ENCODE measurements at places on chromosomes 3 and 15.

DNA sequence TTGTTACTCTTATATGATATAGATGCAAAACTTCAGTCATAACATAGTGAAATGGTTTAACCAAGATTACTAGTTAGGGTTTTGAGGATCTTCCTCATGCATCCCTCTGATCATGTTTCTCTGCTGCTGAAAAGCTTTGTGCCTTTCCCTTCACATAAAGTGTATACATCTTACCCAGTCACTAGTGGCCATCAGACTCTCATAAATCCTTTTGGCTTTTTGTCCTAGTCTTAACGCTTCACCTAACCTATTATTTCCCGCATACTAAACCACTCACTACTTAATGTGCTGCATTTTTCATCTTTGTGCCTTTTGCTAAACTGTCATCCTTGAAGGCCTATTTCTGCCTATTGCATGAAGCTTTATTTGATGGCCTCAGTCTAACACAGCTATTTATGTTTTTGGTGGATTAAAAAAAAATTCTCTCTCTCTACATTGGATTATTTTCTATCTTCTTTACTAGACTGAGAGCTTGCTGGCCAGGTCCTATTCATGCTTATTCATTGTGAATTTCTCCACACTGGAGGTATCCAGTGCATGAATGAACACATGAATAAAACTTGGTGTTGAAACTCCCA lies 717.6 kb upstream of the GOLIM4 start:
- DNase-seq, result no peak

GRCh38 chr3:11641683-11642430 lies 1.9 kb downstream of the VGLL4 start:
- DNase-seq, result peak; percentile 20

DNA sequence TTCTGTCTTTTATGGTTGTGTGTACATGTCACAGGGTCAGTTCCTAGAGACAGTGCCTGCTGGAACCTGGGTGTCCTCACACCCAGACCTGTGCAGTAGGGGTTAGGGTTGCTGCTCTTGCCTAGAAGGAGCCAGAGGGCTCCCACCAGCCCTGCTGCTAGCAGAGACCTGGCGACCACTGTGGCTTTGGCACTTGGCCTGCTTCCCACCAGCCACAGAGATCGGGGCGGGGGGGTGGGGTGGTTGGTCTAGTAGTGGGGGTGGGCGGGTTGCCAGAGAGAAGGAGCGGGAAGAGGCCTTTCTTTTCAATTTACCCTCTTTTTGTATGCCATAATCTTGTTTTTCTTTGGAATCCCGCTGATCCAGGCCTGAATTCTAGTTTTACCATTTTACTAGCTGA lies 29.4 kb downstream of the EEFSEC start:
- DNase-seq, result no peak

- no peak for DNase-seq
These were observed 18.4 kb upstream of the CRABP1 start for GRCh38 chr15:78321786-78322185.

- DNase-seq, result no peak
These were observed 25.9 kb upstream of the SRPRB start for GRCh38 chr3:133779626-133780203.

- DNase-seq, result no peak
These were observed 81.4 kb upstream of the TBC1D5 start for GRCh38 chr3:17823816-17824215.

- DNase-seq, result peak; percentile 48
These were observed 7.6 kb downstream of the HDC start for GRCh38 chr15:50257924-50258323.

DNA sequence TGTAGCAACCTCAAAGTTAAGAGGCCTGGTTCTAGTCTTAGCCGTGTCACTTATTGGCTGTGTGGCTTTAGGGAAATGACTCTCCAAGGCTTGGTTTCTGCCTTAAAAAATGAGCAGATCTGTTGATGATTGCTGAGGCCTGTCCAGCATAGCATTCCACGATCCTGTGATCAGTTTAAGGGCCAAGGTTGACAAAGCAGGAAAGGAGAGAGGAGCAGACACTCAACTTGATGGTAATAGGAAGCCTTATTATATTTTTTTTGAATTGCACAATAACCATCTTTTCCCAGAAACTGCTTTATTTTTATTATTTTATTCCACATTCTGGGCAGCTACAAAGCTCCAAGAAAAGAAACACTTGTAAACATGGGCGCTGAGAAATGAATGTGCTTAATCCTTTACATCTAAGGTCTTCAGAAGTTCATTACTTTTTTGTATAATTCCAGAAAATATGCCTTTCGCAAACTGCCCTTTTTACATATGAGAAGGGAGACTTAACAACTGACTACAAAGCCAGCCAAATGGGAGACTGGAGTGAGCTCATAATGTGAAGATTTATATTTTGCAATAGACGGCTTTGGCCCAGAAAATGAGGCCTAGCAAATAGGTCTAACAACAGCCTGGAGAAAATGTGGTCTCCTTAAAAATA lies 241.0 kb downstream of the ATP8B4 start:
- DNase-seq, result no peak

DNA sequence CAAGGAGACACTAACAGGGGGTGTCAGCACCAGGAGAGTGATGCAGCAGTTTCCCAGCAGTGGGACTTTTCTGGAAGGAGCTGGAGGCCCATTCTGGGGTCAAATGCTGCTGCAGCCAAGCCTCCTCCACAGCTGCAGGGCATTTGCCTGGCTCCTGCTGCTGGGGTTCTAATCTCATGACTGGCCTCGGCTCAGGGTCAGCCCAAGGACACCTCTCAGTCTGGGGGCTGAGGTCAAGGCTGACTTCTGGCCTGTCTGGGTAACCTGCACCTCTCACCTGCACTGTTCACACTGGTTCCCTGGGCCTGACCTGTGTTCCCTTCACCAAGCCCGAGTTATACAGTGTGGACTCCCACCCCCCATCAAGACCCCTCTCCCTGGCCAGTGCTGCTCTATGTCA lies 10.4 kb upstream of the C15orf39 start:
- no peak for DNase-seq

DNA sequence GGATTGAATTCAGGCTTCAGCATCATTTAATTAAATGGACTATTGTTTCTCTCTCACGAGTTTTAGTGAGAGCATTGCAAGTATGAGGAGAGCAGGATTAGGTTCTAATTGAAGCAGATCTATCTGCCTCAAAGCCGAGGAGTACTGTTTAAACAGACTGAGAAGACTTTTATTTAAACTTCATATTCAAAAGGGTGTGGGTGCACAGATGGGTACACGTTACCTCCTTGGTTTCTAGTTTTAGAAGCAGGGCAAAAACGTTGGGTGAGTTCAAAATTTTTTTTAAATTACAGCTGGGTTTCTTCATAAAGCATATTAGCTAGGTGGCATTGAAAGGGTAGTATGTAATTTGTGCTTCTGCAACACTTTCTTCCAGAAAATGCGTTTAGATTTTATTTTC lies 26.5 kb upstream of the CLRN1 start:
- DNase-seq, result no peak

- peak; percentile 18 for DNase-seq
These were observed 405.8 kb downstream of the IGSF11 start for GRCh38 chr3:118628704-118629341.

GRCh38 chr3:89506462-89507103 lies 399.2 kb downstream of the EPHA3 start:
- no peak for DNase-seq

- DNase-seq, result no peak
These were observed 92.5 kb downstream of the BDH1 start for GRCh38 chr3:197463279-197463678.

- no peak for DNase-seq
These were observed 78.1 kb downstream of the LRRFIP2 start for GRCh38 chr3:37096288-37096687.

GRCh38 chr3:14120111-14120920 lies 4.4 kb downstream of the CHCHD4 start:
- DNase-seq, result no peak

DNA sequence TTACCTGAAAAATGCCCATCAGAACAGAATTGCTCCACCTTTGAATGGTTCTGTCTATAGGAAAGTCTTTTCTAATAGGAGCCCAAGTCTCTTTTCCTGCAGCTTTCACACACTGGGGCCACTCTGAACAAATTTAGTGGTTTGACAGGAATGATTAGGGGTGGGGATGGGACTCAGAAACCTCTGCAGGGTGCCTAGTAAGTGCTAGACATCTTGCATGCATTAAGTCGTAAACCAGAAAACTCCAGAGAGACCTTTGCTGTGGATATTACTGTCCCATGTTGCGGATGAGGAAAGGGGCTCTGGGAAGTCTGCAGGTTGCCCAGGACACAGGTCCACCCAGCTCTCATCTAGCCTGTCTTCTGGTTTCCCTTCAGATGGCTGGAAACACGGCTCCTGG lies 189.7 kb downstream of the OPA1 start:
- DNase-seq, result no peak

GRCh38 chr3:64608741-64609140 lies 79.1 kb downstream of the ADAMTS9 start:
- DNase-seq, result no peak

DNA sequence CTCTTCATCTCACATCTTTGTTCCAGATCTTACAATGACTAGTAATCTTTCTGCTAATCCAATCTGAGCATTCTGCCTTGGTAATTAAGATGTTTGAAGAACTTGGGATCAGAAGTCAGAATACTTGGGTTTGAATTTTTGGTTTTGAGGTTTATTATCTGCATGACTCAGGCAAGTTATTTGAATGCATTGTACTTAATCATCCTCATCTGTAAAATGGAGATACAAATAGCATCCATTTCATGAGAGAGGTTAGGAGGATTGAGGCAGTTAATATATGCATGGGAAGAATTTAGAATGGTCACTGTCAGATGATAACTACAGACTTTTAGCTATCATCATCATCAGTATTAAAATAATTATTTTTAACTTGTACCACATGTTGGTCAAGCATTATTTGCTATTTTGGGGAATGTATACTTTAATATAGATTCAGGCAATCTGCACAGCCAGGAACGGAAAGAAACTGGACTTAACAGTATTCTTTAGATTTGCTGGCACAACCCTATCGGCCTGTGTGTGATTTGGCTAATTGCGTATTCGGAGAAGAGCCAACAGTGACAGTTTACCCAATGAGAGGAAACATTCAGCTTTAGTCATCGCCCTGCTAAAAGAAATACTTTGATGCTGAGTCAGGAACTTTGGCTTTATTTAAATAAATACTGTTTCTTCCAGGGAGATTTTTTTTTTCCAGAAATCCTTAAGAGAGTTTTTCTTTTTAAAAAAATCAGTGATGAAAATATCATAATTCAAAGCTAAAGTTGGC lies 600.0 kb downstream of the ROBO1 start:
- DNase-seq, result no peak

DNA sequence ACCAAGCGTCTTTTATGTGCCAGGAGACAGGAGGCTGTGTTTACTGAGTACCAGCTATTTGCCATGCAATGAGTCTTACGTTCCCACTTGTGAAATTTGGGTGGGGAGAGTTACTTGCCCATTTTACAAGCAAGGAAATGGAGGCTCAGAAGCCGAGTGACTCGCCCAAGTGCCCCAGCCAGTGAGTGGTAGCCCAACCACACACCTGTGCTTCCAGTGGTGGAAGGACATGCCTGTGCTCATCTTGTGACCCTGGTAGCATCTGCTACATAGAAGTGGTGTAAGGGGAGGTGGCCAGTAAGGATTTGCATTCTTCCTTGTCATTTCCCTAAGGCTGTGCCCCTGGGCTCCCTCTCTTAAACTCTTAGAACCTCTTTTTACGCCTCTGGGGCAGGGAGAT lies 49.3 kb downstream of the FBLN2 start:
- no peak for DNase-seq

DNA sequence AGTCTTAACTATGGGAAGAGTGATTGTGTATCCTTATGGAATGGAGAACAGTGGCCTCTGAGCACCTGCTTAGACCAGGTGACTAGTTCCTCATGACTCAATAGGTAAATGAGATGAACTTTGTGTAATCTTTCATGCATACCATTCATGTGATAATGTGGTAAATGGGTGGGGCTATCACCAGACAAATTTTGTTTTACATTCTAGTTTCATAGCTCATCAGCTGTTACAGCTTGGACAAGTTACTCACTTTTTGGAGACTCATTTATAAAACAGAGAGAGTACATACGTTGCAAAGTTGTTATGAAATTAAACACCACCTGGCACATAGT lies 103.7 kb upstream of the TGFBR2 start:
- DNase-seq, result no peak

- DNase-seq, result peak; percentile 68
These were observed 60.3 kb downstream of the CMSS1 start for GRCh38 chr3:99878005-99878404.

- DNase-seq, result no peak
These were observed 35.6 kb downstream of the RTP4 start for GRCh38 chr3:187403768-187404288.

- DNase-seq, result peak; percentile 51
These were observed 47.0 kb upstream of the HERC1 start for GRCh38 chr15:63880744-63881143.

DNA sequence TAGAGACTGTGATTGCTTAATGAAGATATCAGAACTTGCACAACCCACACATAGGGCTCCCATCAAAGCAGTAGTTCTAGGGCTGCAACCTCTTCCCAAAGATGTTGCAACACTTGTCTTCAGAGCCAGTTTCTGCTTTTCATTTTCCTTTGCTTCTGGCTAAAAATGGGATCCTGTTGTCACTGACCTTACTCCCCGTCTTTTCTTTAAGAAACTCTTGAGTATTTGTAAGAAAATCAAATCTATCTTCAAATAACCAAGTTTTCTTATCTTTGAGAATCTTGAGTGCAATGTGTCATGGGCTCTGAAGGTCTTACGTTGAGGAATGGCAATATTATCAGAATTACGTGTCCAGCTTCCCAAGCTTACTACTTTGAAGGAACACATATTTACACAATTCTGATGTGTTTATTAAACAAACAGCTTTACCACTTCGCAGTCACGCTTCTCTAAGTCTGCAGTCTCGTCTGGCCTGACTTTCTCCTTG lies 24.1 kb downstream of the CACNA1D start:
- peak; percentile 79 for DNase-seq

DNA sequence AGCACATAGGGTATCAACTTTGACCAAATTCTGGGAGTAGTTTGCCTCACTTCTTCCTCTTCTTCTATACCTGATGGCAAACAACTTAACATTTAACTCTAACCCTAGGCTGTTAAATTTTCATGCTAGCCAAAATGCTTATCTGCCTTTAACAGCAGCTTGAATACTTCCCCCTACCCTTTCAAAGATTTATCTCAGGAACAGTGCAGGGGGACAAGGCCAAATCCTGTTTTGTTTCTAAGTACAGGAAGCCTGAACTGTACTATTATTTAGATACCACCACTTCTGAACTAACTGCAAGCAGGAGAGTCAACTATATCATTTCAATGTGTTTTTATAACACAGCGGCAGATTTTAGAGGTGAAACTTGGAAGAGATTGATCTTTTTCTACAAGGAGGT lies 104.0 kb upstream of the CNTN6 start:
- no peak for DNase-seq

DNA sequence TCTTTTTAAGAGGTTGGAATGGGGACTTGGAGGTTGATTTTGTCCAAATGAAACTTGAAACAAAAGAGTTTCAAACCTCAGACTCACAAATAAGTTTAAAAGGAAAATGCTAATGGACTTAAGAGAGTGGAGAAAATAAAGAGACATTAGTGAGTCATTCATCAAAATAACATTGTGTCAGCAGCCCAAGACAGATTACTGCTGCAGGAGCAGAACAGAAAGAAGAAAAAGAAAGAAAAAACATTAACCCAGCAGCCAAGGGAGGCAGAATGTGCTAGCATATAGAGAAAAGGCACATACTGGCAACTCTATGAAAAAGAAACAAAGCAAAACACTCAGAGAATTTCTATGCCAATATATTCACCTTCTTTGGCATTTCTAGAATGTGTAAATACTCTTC lies 42.6 kb downstream of the ADAMTS9 start:
- no peak for DNase-seq
